ENCODE measurements at places on chromosomes 12 and 14.
A peak's percentile ranks its signal among the peaks of the same experiment; 100 is the strongest.

GRCh38 chr12:111311011-111311410, 57.9 kb downstream of the PHETA1 start:
- no peak for DNase-seq

DNA sequence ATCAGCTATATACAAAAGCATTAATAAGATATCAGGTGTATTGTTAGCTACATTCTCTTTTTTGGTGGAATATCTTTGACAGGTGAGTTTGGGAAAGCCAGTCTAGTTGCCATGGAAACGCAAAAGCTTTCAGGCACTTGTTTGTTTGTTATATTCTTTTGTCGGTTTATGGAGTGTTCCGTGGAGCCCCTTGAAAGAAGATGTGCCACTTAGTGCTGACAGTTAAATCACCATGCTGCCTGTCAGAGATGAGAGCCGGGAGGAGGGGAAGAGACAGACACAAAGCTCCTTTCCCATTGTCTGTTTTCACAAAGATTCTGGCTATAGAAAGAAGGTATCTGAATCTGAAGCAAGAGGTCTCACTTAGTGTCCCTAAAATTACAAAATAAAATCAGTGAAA, 170.8 kb downstream of the SNAPC1 start:
- no peak for DNase-seq

DNA sequence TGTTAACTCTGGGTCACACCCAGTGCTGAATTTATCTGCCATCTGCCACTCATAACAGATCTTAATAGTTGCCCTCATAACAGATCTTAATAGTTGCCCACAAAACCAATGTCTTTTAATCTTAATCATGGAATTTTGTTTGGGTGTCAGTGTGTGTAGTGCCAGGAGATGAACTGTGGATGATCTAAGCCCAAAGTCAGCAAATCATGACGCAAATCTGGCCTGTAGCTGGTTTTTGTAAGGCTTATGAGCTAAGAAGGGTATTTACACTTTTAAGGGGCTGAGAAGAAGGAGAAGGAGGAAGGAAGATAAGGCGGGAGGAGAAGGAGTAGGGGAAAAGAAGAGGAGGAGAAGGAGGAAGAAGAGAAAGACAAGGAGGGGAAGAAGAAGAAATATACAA, 10.0 kb upstream of the IL26 start:
- DNase-seq, result no peak

DNA sequence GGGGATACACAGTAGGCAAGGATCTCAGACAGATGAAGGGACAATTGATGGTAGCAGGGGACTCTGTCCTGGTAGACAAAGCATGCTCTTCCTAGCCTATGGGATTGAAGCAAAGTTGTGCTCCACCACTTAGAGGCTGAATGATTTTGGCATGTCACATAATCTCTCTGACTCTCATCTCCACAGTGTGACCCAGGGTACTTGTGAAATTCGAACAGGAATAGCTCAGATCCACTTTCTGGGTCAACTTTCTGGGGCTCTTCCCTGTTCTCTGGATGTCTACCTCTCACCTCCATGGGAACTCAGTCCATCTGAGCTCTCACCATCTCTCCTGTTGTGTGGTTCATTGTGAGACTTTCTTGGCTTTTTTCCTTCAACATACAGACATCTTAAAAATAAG, 1.7 kb upstream of the DCD start:
- DNase-seq, result no peak

DNA sequence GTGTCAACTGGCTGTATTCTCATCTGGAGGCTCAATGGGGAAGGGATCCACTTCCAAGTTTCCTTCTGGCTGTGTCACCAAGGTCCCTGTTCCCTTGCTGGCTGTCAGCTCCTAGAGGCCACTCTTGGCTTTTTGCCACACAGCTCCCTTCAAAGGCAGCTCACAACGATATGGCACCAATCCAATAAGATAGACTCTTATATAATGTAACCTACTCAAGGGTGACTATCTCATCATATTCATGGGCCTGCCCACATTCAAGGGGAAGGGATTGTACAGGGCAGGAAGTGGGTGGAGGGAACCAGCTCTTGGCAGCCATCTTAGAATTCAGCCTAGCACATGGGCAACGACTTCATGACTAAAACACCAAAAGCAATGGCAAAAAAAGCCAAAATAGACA, 98.7 kb upstream of the PLXNC1 start:
- DNase-seq, result no peak

DNA sequence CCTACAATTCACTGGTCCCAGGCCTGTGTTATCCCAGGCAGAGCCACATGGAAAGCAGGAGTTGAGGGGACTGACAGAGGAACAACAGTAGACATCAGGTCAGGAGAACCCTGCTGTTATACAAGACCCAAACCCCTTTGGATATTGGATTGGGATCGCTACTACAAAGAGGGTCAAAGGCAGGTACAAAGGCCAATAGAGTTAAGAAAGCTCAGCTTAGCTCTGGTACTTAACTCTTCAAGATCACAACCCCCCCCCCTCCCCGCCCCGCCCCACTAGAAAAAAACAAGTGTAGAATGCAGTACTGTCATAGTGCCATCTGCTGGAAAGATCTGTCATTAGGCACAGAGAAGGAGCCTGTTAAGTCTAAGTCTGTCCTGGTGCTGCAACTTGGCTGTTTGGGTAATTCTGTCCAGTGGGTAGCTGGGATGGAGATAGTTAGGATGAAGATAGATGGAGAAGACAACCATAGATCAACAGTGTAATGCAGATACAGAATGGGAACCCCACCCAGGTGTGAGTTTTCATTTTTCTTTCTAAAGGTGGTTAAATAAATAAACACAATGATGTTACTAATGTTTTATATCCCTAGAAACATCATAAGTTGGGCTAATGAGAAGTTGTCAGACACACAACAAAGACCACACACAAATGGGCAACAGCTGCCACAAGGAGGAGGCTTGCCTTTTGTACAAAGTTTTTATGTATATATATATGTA, 17.2 kb downstream of the REM2 start:
- no peak for DNase-seq

DNA sequence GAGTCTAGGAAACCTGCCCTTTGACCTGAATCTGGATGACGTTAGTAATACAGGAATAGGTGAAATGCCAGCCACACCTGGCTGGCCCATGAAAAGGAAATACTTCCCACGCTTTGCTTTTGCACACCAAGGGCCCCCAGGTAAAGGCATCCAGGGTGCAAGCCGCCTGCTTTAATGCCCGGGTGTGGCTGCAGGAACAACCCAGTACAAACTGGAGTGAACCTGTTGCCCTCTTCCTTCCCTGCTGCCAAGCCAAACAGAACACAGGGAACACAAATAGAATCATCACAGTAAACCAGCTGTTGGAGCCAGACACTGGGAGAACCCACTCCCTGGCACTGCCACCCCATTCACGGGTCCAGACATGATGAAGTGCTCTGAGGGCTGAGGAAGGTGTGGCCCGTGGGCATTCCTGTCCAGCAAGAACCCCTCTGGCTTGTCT, 24.2 kb upstream of the FOS start:
- no peak for DNase-seq

DNA sequence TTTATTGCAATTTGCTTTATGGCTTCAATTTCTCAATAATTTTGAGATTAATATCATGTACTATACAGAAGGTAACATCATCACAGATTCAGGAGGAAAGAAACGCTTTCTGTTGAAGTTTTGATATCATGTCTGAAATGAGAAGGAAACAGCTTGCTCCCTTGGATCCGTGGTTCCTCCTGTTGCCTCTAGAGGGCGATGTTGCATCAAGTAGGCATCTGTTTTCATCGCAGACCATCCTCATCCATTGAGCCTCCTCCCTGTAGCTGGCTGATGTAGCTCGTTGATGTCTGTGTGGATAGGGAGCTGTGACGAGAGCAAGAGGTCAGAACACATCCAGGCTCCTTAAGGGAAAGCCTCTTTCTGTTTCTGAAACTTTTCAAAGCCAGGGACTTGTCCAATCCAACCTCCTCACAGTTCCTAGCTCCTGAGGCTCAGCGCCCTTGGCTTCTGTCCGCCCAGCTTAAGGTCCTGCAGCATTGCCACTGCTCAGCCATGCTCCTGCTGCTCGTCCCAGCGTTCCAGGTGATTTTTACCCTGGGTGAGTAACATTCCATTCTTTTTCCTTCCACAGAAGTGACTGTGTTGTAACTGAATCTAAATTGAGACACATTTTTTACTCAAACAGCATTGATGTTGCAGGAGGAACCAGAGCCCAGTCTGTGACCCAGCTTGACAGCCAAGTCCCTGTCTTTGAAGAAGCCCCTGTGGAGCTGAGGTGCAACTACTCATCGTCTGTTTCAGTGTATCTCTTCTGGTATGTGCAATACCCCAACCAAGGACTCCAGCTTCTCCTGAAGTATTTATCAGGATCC, 304.8 kb upstream of the OR4E1 start:
- peak; percentile 21 for DNase-seq

GRCh38 chr14:102821252-102821651, 44.0 kb downstream of the TRAF3 start:
- DNase-seq, result no peak

DNA sequence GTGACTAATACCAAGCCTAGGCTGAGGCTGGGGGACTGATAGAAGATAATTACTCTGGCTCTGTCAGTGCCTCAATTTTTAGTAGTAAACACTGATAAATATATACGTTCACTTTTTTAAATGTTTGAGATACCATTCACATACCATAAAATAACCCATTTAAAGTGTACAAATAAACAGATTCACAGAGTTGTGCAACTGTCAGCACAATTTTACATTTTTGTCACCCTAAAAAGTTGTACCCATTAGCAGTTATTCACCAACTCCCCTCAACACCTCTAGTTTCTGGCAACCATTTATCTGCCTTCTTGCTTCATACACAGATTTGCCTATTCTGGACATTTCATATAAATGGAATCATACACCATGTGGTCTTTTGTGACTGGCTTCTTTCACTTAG, 15.1 kb downstream of the PPP1R12A start:
- DNase-seq, result no peak

GRCh38 chr14:68127166-68127565, 307.6 kb downstream of the RAD51B start:
- DNase-seq, result no peak

DNA sequence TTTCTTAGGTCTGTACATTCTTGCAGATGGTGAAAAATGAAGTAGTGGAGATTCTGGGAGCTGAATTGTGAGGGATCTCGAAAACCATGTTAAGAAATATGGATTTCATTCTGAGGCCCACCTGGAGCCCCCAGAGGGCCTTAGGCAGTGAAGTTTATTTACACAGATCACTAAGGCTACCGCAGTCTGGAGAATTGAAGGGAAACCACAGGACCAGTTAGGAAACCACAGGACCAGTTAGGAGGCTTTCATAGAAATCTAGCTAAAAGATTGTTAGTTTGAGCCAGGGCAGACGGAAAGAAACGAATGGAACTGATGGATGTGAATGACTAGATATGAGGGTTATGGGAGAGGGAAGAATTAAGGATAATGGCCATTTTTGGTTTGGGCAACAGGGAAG, 7.2 kb downstream of the CBLN3 start:
- DNase-seq, result no peak

- DNase-seq, result peak; percentile 47
Observed at GRCh38 chr12:47758834-47759690, at the start of gene RAPGEF3. RAPGEF3 (minus strand) TSS chr12:47758880; CDS start chr12:47758556, 324 bp downstream.

DNA sequence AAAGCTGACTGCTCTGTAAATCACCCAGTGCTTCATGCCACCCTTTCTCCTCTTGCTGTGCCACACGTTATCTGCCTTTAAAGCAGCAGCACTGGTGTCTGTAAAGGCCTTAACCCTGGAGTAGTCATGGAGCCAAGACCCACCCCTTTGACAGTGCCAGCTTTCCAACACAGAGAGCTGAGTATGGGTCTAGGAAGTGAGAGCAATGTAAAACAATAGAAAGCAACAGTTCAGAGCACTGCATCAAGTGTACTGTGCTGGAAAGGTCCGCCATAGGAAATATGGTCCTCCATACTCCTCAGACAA, 139.5 kb downstream of the DAD1 start:
- no peak for DNase-seq

DNA sequence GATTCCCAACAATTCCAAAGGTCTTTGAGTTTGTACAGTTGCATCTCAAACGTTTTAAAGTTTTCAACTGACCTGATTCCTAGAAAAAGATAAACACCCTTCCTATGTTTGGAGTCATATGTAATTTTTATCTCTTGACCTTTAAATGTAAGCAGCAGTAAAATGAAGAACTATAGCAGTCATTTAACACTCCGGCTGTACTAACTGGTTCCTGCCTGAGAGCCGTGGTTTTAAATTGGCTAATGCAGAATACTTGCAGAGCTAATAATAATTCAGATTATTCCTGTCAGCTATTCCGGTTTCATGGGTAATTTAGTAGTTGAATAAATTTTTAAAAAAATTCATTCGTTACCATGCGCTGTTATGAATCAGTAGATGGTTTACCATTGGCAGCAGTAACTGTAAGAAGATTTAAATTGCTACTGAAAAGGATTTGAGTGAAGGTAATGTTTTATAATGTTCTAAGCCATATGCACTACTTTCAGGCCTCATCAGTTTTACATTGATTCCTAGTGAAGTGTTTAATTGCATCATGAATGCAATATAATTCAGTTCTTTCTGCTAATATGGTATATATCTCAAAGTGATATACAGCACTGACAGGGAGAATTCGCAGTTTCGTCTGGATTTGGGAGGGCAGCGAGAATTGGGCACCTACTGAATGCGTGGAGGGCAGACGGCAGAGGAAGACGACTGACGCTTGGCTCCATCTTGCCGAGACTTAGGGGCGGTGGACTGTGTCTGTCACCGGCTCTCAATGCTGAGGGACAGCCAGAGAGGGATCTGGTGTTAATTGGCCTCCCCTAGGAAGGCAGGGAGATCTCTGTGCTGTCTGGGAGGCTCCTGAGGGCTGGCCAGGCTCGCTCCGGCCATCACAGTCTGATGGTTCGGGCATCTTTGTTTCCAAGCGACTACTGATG, 217.7 kb downstream of the PHETA1 start:
- no peak for DNase-seq

GRCh38 chr12:100656856-100657255, 83.4 kb downstream of the GAS2L3 start:
- DNase-seq, result no peak

GRCh38 chr14:79278798-79279644, 932.3 kb downstream of the DIO2 start:
- DNase-seq, result no peak

DNA sequence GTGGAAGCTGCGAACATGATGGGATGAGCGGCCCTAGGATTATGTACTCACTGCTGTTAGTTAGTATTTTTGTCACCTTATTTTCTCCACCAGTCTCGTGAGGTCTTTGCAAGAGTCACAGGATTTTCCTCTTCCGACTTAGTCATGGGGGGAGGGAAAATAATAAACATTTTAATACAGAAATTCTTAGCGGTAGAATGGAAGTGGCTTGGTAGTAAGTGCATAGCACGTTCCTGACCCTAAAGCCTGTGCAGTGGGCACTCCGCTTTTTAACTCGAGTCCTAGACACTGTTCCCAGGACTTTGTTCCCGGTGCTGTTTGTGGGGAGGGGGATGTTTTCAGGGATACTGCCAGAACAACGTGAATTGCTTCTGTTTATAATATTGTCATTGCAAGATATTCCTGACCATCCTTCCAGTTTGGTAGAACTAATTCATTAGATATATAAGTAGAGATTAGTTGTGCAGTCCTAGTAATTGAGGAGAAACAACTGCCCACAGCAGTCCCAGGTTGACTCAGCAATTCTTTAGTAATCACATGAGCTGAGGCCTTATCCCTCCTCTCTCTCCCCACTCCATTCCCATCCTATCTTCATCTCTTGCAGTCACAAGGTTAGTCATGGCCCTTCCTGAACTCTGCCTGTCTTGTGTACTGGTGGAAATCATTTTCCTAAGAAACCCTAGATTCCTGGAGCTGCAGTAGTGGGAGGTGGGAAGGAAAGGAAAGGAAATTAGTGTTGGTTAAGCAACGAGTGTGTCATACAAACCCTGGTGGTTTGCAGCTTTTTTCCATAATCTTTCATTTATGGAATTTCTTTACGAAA, 799 bp downstream of the SLC38A6 start:
- DNase-seq, result no peak

GRCh38 chr12:69672195-69672594, 26.9 kb downstream of the BEST3 start:
- no peak for DNase-seq
